ENCODE measurements at places on chromosomes 5 and 9.

DNA sequence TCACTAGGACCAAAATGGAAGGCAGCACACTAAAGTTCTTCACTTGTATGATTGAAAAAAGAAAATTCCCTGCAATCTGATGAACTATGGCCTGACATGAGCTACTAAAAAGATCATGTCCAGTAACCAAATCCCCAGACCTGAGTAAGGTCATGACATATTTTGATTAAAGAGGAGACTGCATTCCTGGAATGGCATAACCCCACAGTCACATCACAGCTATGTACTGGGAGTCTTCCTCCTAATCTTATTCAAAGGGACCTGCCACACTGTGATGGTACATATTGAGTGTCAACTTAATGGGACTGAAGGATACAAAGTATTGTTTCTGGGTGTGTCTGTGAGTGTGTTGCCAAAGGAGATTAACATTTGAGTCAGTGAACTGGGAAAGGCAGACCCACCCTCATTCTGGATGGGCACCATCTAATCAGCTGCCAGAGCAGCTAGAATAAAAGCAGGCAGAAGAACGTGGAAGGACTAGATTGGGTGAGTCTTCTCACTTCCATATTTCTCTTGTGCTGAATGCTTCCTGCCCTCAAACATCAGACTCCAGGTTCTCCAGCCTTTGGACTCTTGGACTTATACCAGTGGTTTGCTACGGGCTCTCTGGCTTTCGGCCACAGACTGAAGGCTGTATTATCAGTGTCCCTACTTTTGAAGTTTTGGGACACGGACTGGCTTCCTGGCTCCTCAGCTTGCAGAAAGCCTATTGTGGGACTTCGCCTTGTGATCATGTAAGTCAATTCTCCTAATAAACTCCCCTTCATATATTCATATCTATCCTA lies 345.0 kb downstream of the TMEM38B start:
- no peak for DNase-seq

DNA sequence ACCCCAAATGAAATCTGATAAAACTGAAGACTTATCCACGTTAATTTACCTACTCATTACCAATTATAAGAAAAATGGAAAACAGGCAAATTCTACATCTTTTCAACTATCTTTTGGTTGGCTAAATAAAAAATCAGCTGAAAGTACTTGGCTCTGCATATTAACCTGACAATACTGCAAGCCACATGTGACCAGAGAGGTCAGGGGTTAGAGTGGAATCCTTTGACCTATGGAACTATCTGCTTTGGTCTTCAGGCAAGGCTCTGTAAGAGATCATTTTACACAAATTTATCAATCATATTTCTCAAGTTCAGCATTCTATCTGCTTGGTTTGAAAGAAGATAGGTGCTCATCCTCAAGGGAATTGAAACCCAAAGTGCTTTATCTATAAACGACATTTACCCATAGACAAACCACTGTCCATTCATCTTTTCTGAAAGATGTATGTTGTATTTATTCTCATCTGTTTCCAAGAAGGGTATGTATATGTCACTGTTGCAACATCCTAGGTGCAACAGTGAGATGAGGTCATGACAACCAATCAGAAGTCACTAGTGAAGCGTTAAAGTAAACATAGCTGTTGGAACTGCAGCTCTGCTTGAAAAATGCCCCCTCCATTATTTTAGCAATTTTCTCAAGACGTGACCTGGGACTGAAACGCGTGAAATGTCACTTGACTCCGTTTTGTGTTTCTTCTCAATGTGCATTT lies 144.9 kb upstream of the POU5F2 start:
- DNase-seq, result no peak

GRCh38 chr5:50967563-50968355 lies 301.3 kb downstream of the PARP8 start:
- peak; percentile 12 for DNase-seq

DNA sequence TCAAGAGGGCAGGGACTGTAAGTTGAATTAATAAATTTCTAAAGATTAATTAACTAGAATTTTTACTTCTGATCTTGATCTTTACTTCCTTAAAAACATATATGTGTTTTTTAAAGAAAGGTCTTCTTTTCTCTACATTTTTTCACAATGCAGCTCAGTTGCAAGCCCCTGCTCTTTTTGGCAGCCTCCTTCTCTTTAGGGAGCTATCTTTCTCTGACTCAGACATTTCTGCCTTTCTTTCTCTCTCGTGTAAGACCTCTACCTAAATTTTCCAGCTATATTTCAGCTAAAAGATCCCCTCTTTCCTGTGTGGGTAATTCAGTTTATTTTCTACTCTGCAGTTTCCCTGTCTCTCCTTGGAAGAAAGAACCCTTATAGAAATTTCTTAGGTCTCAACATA lies 38.3 kb upstream of the SNCAIP start:
- DNase-seq, result no peak

DNA sequence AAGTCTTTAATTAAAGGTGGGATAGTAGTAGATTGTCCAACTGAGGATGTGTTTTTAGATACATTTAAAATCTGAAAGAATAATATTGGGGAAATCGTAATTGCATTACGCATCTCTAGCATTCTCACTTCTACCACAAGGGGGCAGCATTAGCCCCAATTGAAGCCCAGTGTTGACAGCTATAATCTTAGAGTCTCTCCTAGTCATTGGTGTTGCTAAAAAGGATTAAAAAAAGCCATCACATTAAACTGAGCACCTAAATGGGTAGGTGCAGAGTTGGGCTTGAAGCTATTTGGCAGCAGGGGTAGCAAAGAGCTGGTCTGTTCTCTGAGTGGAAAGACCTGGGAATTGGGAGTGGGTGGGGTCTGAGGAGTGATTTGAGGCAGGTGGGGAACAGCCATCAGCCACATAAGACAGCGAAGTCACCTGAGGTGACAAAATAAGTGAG lies 177.2 kb downstream of the OSTF1 start:
- peak; percentile 55 for DNase-seq

DNA sequence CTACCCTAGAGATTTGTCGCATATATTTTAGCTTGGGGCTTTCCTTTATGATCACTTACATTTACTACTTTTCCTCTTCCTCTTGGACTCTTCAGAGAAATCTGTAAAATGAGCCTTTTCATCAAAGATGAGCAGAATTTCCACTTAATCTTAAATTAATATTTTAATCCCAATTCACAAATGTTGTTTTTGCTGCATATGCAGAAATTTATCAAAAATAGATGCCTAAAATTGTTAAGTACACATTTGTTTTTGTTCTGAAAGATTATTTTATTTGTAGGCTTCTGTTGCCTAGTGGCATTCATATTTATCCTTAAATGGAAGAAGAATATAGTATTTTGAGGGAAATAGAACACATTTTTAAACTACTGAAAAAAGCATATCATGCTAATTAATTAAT lies 168.6 kb downstream of the CDH9 start:
- DNase-seq, result no peak

- DNase-seq, result peak; percentile 70
These were observed 30.9 kb upstream of the SHOC1 start for GRCh38 chr9:111825468-111826145.

GRCh38 chr5:115432691-115433090 lies 111.9 kb downstream of the FEM1C start:
- no peak for DNase-seq

- peak; percentile 83 for DNase-seq
These were observed 14.2 kb upstream of the CCDC180 start for GRCh38 chr9:97293207-97293721.

DNA sequence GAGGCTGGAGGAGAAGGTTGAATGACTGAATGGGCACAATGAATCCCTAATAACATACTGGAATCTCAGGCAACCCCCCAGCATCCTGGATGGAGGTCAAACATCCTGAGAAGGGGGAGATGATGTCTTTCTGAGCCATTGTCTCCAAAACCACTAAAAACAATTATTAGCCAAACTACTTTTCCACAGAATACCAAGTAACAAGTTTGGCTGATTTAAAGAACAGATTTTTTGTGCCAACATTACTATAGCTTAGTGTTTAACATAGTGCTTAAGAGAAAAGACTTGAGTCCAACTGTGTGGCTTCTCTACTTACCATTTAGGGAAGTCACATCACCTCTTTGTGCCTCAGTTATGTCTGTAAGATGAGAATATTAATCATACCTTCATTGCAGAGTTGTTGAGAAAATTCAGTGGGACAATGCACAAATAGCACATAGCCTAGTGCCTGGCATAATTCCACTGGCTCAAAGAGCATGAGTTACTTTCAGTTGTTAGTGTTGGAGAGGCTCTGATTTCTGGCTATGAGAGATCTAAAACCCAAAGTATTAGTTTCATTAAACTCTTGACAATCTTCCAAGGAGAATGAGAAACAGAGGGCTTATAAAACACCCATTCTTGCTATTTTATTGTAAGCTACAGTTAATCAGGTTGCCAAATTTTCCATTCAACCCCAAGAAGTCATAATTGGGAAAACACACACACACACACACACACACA lies 111.3 kb upstream of the NR3C1 start:
- no peak for DNase-seq

DNA sequence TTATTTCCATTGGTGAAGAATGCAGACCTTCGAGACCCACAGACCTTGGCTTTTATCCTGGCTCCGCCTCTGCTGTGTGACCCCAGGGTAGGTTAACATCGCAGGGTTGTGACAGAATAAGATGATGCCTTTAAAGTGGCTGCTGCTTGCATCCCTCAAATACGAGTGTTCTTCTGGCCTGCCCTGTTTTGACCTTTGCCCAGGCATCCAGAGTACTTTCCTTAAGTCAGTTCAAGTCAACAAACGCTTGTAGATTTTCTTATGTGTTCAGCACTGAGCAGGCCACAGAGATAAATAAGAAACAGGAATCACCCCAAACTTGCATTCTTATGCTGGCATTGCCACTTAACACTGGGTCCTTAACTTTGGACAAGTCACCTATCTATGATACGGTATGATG lies 50.2 kb downstream of the GPR21 start:
- no peak for DNase-seq

- DNase-seq, result no peak
These were observed 58.5 kb downstream of the PDE6A start for GRCh38 chr5:149886060-149886459.

- no peak for DNase-seq
These were observed 194.5 kb downstream of the TRIO start for GRCh38 chr5:14337593-14337992.

- DNase-seq, result no peak
These were observed 3.3 kb downstream of the OLFML2A start for GRCh38 chr9:124780060-124780756.

DNA sequence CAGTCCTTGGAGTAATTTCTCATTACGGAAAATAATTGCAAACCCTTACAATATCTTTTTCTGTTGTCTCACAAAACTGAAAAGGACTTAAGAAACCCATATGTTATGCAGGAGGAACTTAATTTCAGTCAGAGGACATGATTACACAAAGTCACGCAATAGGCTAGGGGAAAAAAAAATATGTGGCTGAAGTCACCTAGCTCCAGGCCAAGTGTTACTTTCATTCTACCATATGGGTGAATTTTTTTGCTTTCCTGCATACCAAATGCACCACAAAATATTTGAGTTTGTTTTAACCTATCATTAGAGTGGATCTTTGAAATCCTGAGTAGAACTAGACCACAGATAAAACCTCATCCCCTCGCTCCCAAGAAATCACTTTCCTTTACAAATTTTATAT lies 523.5 kb downstream of the CAAP1 start:
- no peak for DNase-seq

DNA sequence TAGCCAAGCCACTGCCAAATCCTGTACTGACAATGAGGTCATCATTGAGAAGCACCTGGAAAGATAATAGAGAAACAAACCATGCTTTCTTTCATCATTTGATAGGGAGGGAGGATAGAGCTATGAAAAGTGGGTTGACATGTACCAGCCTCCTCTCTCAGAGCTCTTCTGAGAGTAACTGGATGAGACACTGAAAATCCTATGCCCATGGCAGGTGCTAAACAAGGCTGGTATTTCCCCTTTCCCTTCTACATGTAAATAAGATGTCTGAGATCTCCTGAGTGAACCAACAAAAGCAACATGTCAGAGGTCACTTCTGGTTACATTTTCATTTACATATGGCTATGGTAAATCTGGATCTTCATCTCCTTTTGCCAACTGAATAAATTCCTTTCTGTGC lies 45.3 kb upstream of the TRAF1 start:
- no peak for DNase-seq

- no peak for DNase-seq
These were observed 107.3 kb downstream of the ZDHHC21 start for GRCh38 chr9:14585730-14586473.

GRCh38 chr5:172043865-172044264 lies 37.4 kb upstream of the FBXW11 start:
- no peak for DNase-seq

DNA sequence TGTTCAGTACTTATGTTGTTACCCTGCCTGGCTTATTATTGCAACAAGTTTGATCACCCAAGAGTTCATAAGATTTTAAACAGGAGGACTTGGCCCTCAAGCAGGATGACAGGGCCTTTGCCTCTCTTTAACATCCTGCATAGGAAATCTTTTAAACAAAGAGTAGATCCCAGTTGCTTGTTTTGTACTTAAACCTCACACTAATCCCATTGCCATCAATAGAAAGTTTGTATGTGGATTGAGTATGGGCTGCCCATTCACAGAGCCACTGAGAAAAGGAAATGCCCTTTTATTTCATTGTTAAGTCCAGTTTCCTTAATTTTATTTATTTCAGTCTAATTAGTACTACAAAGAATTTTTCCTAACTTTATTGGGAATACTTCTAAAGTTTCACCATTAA lies 52.2 kb upstream of the FGF10 start:
- DNase-seq, result no peak

DNA sequence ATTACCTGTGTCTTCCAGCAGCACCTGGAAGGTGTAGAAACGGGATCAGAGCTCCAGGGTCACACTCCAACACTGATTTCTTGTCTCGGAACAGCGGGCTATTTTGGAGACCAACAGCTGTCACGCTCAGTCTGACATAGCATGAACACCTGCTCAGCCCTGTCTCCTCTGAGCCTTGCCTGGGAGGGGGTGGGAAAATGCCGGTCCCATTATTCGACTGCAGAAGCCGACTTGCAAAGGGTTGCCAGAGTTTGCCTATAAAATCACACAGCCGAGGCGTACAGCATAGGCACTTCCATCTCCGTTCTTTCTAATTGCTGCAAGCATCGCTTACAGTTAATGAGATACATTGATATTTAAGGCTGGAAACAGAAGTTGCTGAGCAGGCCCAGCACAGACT lies 300.8 kb upstream of the MSX2 start:
- no peak for DNase-seq

DNA sequence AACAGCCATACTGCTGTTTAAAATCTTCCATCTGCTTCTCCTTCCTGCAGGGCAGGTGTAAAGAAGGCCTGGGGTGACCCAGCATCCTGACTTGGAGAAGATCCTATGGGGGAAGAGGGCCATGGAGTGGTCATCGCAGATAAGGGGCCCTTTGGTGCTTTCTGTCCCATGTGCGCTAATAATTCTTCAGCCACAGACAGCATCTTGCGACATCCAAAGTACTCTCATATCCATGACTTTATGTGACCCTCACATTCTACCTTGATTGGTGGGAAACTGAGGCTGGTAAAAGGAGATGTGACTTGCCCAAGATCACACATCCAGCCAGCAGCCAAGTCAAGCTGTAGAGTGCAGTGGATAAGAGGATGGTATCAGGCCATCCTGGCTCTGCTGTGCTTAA lies 44.3 kb upstream of the HAND1 start:
- DNase-seq, result no peak

All from lung microvascular endothelial cell (primary cell).